NCI-H345 (cell line): ENCODE measurements at places on chromosomes 7 and 10.

- DNase-seq, result peak; percentile 65
These were observed 404.2 kb downstream of the THSD7A start for GRCh38 chr7:11427686-11428273.

GRCh38 chr7:67671006-67671548, 674.4 kb downstream of the TYW1 start:
- no peak for DNase-seq

GRCh38 chr7:80584778-80585177, 53.7 kb upstream of the CD36 start:
- DNase-seq, result no peak

DNA sequence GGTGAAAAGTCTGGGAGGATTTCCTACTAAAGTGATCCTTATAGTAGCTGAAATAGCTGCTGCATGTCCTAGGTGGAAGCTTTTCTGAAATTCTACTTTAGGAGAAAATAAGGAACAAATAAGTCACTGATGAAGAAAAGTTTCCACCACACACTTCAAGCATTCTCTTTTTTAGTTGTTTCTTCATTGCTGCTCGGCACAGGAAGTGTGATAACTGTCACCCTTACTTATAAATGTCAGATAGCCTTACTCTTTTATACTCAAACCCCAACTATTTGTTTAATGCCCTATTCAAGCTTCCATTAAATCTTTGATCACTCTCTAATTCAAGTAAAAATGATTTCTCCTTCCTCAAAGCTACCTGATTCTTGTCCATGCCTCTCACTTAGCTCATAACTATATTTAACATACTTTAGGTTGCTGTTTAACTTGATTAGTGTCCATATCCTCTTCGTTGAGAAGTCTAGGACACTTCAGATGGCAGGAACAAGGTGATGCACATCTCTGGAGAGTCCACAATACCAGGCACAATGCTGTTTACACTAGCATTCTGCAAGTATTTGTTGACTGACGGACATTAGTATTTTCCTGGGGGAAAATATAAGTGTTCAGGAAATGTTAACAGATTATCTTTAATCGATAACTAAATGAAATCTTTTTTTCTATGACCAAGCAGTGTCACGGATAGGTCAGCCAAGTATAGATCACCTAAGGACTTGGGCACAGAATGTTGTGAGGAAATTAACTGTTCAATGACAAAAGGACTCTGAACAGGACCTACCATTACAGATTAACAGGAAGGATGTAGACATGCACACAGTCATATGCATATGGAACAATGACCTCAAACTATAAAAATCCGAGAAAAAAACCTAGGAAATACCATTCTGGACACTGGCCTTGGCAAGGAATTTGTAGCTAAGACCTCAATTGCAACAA, 67.4 kb downstream of the ZNF438 start:
- no peak for DNase-seq

DNA sequence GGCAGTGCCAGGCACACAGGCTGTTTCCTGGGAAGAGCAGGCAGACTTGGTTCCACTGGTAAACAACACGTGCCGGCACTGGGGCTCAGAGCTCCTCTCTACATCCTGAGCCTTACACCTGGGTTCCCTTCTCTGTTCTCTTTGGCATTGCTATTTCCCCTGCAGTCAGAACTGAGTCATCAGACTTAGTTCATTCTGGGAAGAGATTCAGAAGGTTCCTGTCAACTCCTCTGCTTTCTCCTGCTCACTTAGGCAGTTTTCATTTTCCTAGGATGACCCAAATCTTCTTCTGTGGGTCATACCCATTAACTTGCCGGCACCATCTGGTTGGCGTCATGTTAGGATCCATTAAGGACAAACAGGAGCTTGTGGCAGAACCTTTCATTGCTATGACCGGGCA, 33.4 kb upstream of the LRRC18 start:
- DNase-seq, result no peak

GRCh38 chr10:27147701-27148100, 6.5 kb downstream of the YME1L1 start:
- no peak for DNase-seq

- no peak for DNase-seq
These were observed 81.9 kb upstream of the PDCD4 start for GRCh38 chr10:110789604-110790433.

- DNase-seq, result no peak
These were observed 16.5 kb downstream of the WDR86 start for GRCh38 chr7:151393031-151393977.

DNA sequence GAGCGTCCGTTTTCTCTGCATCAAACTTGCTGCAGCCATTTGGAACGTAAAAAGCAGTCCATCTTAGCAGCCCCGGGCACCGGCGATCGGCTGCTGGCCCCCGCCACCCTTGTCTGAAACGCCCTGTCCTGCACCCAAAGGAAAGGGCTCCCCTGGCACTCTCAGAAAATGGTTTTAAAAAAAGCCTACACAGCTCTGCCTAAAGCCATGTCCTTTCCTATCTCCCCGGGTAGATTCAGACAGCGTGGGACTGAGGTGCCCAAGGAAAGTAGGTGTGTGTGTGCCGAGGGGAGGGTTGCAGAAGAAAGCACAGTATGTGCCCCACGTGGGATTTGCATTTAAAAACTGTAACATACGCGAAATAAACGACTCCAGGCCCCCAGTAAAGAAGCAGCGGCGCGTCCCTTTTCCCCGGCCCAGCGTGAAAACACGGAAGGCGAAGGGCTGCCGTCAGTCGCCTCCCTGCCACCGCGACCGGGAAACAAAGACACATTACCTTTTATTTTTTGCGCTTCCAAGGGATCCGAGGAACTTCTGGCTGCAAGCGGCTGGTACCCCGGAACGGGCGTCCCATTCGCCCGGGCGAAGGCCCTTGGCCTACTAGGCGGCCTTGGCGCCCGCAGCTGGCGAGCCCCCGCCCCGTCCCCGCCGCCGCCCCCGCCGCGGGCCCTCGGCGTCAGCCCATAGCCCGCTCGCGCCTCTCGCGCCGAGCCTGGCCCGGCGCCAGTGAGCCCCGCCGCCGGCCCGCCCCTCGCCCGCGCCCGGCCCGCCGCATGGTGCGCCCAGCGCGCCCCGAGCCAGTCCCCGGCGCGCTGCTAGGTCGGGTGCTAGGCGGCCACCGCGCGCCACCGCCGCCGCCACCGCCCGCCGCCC, 304.6 kb downstream of the PRPF18 start:
- peak; percentile 53 for DNase-seq
